ENCODE measurements at places on chromosomes 5 and 9.

DNA sequence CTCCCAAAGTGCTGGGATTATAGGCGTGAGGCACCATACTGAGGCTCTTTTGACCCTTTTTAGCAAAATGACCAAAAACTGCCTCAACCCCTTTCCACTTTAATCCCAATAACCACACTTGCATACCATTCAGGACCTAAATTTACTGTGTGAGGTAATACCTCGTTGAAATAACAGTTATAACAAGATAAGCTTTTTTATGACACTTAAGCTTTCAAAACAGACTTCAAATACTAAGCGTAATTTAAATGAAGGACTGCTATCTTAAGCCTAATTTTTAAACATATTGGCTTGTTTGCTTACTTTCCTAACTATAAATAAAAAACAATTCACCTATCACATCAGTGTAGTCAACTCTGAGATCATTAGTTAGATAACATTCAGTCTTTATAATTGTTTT, 37.8 kb downstream of the PWWP2A start:
- DNase-seq: no peak

DNA sequence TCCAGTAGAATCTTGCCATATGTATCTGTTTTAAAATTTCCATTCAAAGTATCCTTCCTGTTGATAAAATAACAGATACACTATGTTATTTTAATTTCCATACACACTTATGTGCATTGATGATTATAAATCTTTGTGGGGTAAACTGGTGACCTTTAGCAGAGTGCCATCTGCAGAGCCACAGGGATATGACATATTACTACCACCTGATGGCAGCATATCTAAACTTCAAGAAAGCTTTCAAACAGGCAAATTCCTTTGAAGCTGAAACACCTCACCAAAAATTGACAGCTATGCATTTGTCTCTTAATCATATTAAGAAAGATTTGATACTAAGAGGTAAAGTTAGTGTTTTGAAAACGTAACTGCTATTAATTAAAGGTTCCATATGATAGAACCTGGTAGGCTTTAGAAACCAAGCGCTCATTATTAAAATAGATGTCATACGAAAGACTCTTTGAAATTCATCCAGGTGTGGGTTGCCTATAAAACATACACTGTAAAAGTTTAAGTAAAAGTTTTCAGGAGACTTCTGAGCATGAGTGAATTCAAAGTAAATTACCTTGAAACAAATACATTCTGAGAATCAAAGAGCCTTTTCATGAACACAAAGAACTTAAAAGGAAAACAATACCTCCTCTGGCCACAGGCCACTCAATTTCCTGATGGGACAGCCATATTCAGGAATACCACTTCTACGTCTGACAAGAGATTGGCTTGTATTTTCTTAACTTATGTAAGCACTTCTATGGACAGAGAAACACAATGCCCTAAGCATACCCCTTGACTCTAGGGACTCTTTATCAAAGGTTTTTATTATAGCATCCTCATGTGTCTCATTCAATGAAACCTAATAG, 93.3 kb downstream of the KIAA0825 start:
- DNase-seq: peak; percentile 12

GRCh38 chr5:179699616-179700237, 960 bp downstream of the CANX start:
- peak; percentile 25 for DNase-seq

DNA sequence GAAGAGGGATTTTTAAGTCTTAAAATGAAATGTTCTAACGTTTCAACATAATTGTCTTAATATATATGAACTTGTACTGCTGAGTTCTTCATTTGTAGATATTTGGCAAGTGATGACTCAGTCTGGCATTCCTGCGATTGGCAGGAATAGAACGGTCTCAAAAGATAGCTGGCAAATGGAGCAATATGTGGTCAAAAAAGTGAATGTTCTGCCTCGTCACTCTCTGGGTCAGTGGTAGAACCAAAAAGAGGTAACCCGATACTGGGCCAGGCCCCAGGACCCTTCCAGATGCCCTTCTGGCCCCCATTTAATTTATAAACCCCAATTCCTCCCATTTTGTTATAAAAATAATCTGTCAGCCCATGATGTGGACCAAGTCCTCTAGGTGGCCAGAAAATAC, 39.2 kb downstream of the ZNF366 start:
- no peak for DNase-seq

GRCh38 chr9:130237763-130238524, 27.6 kb upstream of the HMCN2 start:
- no peak for DNase-seq

DNA sequence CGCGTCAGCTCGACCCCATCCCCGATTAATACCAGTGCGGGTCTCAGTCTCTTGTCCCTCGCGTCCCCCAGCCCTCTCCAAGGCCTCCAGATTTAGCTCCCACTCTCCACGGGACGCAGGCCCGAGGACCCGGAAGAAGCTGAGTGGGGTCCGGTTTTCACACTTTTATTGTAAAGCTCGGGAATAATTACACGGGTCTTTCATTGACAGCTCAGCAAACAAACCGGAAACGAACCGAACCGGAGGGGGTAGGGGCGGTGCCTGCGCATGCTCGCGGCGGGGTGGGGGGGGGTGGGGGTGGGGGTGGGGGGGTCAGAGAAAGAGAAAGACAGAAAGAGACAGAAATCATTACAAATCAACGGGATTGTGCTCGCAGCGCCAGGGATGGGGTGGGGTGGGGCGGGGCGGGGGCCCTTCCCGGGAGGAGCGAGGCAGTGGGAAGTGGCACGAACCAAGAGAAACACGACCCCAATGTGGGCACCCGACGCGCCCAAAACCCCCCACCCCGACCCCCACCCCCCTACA, 27.9 kb downstream of the PCDH1 start:
- peak; percentile 56 for DNase-seq

- no peak for DNase-seq
These were observed 2.4 kb downstream of the GLIPR2 start for GRCh38 chr9:36138901-36139300.

DNA sequence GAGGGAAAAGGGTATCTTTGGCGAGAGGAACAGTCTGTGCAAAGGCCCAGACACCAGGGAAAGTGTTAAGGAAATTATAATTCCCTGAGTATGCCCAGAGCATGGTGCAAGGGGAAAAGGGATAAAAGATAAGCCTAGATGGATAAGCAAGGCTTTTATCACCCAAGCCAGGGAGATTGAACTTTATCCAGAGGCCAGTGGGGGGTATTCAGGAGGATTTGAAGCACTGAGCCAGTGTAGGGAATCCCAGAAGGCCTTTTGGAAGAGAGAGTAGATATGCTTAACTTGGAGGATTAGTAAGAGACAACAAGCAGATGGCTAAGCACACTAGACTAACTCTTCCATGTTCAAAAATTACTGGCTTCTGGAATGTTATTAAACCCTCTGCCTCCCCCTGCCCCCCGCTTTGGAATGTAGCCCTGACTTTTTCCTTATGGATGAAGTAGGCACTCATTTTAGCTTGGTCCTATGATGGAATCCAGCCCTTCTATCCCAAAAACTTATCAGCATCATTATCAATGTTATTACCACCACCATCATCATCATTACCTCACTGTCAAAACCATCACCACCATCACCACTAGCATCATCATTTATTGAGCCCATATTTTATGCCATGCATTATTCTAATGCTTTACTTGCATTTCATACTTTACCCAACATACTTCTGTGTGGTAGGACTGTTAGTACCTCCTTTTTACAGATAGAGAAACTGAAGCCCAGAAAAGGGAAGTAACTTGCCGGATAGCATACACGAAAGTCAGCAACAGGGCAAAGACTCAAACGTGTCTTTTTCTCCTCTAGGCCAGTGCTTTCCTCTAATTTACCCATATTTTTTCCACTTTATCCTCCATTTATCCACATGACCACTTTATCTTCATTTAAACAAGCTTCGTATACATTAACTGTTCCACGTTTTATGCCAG, 237.0 kb downstream of the PAPPA start:
- DNase-seq: peak; percentile 89

DNA sequence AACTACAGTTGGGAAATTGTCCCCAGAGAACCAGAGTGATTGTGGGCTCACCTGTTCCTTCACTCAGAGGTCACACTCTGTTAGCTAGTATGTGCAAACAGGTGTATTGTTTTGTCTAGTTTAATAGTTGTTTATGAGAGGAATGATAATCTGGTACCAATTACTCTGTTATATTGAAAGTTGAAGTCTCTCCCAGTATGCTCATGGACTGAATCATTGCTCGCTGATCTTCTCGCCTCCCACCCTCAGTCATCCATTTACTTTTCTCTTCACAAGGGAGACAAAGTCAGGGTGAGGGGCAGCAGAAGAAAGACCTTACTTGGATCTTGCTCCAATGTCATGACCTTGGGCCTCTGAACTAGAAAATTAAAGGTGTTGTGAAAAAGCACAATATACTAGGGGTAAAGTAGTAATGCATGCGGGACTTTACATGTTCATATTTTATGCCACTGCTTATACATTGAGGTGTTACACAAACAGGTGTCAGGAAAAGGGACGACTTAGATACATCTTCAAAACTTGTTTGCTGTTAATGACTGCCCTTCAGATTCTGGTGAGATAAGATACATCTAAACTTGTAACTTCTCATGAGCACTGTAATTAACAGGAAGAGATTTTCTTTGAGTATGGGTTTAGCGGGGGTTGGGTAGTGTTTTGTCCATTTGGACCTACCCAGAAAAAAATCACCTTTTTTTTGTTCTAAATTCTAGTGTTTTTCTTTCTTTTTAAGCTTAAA, 36.9 kb downstream of the LNPEP start:
- DNase-seq: no peak

DNA sequence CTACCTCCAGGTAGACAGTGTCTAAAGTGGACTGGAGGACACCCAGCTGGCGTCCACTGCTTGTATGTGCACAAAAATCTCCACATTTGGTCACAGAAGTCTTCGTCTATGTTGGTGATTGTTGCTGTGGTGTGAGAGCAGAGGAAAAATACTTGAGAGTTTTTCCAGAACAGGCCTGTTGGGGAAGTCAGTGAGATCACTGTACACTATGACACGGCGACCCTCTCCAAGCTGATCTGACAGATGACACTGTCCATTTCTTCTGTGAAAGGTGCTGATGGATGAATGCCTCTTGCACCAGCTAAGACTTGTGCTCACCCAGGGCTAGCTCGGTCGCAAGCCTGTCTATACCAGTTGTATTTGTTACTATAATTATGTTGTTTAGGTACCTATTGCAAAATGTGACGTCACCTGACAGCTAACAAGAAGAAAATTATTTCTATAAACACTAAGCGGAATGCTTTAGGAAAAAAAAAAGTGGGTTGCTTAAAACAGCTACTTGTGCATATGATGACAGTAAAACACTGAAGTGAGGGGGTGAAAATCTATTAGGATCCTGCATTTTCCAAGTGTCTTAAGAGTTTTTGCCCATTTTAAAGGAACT, 142.3 kb downstream of the ROR2 start:
- DNase-seq: no peak

DNA sequence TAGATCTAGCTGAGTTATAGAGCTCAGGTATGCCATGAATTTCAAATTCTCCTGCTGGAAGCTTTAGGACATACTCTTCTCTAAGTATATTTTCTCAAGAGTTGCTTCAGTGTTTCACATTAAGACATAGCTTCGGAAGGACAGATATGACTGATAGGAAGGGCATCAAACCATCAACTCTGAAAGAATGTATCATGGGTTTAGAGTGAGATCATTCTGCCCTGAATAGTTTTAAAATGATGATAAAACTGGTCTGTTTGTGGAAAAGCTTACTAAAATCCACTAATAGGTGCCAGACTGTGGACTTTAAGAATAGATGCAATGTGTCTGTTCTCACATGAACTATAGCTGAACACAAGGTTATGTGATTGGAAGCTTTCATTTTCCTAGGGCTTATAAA, 8.4 kb downstream of the SPEF2 start:
- DNase-seq: peak; percentile 4

GRCh38 chr5:32487008-32487407, 42.5 kb upstream of the ZFR start:
- DNase-seq: no peak

DNA sequence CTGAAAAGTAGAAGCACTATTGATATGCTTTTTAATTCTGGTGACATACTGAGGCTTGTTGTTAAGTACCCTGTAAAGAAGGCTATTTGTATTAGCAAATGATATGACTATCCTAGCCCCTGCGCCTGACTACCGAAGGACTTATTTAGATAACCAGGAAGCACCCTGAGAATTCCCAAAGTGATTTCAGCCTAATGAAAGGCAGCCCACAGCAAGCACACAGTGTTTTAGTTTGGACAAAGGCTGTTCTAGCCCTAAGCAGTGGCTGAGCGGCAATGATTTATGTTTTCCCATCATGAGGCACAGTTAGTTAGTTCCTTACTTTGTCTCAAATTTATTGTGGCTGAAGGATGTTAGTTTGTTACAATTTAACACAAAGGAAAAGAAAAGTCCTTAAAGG, 235.3 kb downstream of the KCTD16 start:
- peak; percentile 3 for DNase-seq

- no peak for DNase-seq
These were observed 150.9 kb downstream of the OSTF1 start for GRCh38 chr9:75239176-75239575.

GRCh38 chr9:87650611-87651295, 75.2 kb upstream of the CTSL start:
- no peak for DNase-seq

GRCh38 chr5:61783481-61783880, 451.4 kb downstream of the ZSWIM6 start:
- no peak for DNase-seq

GRCh38 chr9:83445703-83446265, 92.4 kb downstream of the FRMD3 start:
- DNase-seq: no peak

- no peak for DNase-seq
These were observed 1534.7 kb downstream of the EFNA5 start for GRCh38 chr5:106136061-106136460.

- DNase-seq: no peak
These were observed 87.3 kb downstream of the CDKN2A start for GRCh38 chr9:21906881-21907280.

DNA sequence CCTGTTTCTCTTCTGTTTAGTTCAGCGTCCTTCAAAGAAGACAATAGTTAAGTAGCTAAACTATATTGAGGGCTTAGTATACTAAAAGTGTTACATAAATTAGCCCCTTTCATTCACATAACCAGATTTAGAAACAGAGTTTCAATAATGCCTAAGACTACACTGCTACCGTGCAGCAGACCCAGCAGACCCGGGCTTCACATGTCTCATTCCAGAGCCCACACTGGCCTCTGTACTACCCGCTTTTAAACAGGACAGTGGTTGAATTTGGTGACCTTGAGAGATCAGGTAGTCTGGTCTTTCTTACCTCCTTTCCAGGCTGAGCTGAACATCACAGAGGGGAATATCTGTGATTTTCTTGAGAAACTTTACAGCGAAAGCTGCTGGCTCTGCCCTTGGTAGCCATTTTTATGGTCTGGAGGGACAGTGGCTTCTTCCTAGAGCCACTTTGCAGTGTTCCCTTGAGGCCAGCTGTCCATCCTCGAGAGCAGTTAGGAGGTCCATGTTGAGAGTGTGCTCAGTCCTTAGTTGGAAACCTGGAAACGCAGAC, 56.5 kb downstream of the SLC22A5 start:
- no peak for DNase-seq

GRCh38 chr9:133339641-133340040, 3.7 kb upstream of the SURF6 start:
- DNase-seq: no peak

- no peak for DNase-seq
These were observed 342.8 kb upstream of the CCNG1 start for GRCh38 chr5:163094492-163095180.
